T follicular helper cell (primary cell): ENCODE measurements at places on chromosomes 7 and 10.

DNA sequence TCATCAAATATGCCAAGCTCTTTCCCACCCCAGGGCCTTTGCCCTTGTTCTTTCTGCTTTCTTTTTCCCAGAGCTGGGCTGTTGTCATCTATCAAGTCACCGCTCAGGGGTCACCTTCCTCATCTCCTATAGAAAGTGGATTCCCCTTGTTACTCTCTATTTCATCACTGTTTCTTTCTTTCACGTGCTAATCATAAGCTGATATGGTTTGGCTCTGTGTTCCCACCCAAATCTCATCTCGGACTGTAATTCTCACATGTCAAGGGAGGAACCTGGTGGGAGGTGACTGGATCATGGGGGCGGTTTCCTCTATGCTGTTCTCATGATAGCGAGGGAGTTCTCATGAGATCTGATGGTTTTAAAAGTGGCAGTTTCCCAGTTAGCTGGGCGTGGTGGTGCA is 17.0 kb upstream of the TIAL1 start:
- DNase-seq: no peak

DNA sequence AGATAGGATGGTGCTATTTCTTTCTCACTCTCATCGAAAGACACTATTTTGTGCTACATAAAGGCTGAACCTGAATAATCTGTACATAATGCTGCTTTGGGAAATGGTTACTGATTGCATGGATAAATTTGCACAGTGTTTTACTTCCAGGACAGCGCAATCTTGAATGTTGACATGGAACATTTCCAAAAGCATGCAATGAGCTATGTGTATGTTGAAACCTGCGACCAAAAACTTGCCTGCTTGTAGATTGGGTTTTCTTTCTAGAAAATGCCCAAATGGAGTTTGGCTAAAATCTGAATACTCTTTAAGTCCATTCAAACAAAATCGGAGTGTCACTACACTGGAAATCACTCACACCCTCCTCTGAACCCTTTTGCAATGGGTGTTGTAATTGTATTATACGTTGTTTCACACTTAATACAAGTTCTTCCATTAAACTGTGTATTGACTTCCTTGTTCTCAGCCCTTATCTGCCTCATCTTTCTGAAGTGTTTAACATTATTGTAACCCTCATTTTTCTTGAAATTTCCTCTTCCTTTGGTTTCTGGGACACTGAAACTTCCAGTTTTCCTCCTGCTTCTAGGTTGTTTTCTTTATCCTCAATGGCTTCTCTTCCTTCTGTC is 73.7 kb upstream of the CAPZA2 start:
- DNase-seq: no peak

- DNase-seq: no peak
Observed at GRCh38 chr10:10914144-10914543, 103.5 kb upstream of the CELF2 start.

DNA sequence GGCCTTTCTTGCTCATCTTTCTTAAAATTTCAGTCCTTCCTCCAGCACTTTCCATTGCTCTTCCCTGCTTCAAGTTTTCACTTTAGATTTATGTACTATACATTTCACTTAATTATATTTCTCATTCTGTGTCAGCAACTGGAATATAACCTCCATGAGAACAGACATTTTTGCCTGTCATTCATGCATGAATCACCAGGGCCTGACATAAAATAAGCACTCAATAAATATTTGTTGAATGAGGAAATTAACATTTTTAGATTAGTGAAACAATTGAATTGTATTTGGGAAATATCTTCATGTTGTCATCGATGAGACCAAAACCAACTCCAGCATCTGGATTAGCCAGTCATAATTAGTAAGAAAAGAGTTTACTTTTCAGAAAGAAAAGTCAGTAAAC is 6.1 kb downstream of the SAMD9L start:
- no peak for DNase-seq

GRCh38 chr10:88889559-88890337 is 9.7 kb downstream of the STAMBPL1 start:
- DNase-seq: no peak

DNA sequence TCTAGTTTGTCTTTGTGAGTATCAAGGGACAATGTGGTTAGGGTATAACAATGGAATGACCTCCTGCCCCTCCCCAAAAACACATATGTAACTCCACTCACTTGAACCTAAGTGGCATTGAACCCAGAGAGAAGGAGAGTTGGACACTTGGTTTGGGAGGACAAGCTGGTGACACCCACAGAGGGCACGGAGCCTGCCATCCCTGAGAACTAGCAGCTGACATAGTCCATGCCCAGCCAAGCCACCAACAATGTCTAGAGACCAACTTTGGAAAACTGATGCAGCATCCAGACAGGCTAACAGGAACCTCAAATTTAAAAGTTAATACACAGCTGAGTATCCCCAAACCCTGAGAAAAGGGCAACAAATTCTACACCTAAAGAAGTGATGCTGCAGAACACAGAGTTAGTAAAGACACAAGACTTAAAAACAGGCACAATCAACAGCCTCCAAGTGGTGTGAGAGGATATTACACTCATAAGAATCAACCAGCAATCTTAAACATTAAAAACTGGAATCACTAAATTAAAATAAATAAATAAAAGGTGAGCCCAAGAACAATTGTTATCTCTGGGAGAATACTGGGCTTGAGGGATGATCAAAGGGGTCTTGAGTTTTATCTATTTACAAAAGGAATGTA is 27.2 kb downstream of the NUDCD3 start:
- DNase-seq: no peak

DNA sequence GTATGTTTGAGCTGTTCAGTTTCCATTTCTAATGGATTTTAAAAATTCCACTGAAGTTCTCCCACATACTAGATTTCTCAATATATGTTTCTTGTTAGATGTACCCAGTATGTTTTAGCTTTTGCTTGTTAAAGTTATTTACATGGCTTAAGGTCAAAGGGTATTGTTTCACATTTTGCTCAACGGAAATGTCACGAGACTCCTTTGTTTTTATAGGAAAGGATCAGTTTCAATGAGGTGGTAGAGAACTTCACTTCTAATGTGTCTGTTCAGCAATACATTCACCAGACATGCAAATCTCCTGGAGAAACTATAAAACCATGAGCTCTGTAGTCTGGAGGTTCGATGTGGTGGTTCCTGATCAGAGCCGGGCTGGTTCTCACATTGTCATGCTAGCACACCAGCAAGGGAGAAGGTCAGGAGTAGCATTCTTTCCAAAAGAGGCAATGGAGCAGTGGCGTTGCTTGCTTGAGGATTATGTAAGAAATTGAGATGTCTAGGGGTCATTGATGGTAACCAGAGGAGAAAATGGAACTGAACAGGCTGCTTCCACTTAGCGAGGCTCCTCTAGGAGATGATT is 114.0 kb downstream of the RAB18 start:
- no peak for DNase-seq

GRCh38 chr7:158751751-158752150 is 47.1 kb upstream of the NCAPG2 start:
- no peak for DNase-seq

DNA sequence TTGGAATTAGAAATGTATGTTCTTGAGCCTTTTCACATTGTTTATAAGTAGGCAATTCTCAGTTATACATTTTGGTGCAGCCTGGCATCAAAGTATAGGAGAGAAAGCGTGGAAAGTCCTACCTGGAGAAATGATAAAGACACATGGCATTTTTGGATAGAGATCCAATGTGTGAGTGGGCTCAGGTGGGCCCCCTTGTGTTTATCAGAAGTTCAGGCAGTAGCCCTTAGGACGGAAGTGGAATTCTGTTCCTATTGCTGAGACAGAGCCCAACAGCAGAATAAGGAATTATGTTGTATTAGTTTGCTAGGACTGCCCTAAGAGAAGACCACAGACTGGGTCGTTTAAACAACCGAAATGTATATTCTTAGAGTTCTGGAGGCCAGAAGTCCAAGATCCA is 85.2 kb upstream of the AMPH start:
- DNase-seq: no peak

DNA sequence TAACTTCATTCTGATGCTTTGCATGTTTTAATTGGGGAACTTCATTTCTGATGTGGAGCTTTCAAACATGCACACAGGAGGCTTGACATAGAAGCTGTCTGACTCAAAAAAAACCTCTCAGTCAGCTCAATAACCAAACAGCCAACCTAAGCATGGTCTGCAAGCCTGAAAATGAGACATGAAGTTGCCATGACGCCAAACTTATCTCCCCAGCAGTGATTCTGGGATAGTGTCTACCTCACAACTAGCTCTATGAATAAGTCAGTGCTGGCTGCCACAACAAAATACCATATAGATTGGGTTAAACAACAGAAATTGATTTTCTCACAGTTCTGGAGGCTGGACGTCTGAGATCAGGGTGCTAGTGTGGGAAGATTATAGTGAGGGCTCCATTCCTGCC is 244.2 kb downstream of the CCDC3 start:
- no peak for DNase-seq

DNA sequence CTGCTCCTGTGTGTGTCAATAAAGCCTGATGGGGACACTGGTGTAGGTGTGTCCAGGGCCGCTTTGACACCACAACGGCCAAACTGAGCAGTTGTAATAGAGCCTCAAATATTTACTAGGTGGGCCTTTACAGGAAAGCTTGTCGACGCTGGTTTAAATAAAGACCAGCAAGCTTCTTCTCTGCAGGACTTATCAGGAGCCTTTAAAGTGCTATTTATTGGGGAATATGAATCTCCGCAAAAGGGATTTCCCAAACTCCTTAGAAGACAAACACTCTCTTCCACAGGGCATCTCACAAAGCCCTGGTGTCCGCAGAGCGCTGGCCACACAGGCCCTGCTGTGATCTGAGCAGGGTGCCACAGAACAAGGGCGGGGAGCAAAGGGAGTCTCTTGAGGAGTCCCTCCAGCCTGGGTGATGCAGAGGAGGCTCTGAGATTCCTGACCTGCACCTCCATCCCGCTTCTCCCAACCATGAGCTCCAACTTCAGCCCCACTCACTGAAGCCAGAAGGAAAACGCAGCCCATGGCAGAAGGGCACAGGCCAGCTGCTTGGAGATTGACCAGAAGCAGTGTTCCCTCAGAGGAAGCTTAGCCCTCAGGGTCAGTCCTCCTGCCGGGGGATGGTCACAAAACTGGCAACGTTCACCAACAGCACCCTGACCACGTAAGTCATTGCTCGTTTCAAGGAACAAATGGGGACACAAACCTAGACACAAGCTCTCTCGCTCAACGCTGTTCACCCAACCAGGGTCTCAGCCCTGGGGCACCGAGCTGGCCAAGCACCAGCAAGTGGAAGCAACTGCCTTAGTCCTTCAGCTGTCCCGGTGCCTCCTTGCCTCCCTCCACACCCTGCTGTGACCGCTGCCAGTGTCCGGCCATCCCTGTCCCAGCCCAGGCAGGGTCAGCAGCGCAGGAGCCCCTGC is 129.5 kb downstream of the OAT start:
- DNase-seq: no peak

GRCh38 chr7:91326516-91327199 is 62.4 kb downstream of the FZD1 start:
- DNase-seq: no peak

- no peak for DNase-seq
Observed at GRCh38 chr7:99563650-99564049, 5.2 kb downstream of the ZNF655 start.

DNA sequence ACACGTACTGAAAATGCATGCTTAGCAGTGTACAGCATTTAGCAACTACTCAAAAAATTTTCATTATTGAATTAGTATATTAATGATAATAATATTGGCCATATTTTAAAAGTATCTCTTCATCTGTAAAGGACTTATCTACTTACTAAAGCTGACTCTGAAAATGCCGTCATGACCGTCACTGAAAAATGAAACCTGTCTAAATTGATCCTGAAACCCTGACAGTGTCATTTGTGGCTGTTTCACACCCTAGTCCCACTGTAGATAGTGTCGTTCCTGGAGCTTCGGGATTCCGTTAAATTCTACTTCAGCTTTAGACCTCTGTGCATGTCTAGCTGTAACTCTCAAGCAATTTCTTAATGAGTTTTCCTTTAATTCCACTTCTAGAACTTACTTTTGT is 35.8 kb upstream of the EZH2 start:
- no peak for DNase-seq

- no peak for DNase-seq
Observed at GRCh38 chr10:73229567-73229966, 17.5 kb downstream of the DNAJC9 start.

DNA sequence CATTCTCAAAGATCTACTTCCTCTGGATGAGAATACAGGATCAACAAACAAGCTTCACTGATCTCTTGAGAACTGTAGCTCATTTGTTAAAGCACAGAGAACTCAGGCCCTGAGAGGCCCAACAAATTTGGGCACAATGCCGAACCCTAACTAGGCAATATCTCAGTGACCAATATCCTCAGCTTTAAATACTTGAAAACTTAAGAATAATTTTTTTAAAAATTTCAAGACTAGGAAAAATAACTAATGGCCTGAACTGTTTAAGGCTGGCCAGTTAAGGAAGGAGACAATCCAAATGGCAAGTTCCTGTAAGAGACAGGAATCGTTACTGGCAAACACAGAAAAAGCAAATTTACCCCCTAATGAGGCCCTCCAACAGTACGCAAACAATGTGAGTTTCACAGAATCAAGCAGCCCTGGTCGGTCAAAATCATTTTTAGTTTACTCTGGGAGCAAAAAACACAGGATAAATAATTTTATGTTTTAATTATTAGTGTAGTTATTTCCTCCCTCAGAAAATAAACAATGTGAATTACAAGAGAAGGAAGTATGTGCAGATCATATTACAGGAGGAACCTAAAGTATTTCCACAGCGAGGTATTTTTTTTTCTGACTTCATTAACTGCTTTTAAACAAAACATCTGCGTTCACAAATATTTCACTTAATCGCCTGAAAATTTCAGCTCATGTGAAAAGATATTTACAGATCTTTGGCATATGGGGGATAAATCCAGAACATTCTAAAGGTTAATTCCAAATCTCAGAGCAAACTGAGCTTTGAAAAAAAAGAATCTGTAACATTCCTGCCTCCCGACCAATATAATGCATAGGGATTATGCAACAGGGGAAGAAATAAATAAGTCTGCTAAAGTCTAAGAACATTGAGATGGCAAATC is 39.5 kb downstream of the NT5C2 start:
- DNase-seq: no peak

- DNase-seq: no peak
Observed at GRCh38 chr7:149733131-149733923, 40.1 kb downstream of the ZNF467 start.

DNA sequence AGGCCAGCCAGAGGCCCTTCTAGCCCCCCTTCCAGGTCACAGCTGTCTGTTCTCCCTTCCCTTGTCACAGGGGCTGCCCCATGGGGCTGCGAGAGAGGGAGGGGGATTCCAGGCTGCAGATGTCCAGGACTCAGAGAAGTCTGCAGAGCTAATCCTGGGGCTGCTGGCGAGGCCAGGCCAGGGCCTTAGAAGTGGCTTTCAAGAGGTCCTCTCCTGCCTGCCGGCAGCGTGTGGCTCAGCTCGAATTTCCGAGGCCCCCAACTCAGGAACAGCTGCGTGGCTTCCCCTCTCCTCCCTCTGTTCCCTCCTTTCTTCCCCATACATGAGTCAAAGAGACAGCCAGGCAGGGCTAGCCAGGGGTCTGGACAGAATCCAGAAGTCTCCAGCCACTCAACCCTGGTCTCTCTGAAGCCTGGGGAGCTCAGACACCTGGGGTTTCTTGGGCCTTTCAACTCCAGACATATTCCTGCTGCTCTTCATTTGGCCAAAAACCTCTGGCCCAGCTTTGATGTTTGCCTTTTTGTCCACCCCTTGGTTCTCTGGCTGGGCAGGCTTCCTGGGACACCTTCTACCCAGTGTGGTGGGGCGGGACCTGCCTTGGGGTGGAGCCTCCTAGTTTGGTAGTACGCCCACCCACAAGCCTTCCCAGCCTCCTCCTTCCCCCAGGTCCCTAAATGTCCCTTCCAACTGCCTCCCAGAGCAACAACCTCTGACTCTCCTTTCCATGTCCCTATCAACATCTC is 21.8 kb upstream of the EIF5AL1 start:
- DNase-seq: no peak
